D721Med (cell line): ENCODE measurements at places on chromosomes 11 and 22.

DNA sequence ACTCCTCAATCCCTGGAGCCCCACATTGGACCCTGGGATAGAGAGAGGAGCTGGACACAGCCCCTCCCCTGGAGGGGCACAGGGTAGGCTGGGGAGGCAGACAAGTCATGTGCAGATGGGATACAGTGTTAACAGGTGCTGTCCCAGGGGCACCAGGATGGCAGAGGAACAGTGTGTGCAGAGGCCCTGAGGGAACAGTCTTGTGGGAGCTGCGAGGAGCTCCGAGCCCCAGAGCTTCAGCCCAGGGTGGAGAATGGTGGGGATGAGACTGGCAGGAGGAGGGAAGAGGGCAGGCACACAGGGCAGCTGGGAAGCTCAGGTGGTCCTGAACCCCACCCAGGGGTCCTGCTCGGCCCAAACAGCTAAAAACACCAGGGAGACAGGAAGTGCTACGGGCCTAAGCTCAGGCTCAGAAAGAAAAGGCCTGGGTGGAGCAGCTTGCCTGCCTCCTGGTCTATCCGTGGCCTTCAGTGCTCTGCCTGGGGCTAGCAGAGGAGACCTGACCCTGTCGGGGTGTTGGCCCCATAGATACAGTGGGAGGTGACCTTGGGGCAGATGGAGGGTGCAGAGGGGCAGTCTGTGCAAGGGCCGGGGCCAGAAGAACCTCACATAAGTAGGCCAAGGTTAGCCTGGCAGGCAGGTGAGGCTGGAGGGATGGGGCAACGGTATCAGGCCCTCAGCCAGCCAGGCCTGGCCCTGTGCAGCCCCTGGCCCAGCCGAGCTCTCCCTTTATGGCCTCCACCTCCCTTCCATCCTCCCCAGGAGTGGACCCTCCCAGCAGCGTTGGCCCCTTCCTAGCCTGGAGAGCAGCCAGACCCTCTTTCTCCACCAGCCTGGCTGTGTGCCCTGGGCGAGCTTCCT lies 15.4 kb downstream of the CAPN5 start:
- no peak for DNase-seq

DNA sequence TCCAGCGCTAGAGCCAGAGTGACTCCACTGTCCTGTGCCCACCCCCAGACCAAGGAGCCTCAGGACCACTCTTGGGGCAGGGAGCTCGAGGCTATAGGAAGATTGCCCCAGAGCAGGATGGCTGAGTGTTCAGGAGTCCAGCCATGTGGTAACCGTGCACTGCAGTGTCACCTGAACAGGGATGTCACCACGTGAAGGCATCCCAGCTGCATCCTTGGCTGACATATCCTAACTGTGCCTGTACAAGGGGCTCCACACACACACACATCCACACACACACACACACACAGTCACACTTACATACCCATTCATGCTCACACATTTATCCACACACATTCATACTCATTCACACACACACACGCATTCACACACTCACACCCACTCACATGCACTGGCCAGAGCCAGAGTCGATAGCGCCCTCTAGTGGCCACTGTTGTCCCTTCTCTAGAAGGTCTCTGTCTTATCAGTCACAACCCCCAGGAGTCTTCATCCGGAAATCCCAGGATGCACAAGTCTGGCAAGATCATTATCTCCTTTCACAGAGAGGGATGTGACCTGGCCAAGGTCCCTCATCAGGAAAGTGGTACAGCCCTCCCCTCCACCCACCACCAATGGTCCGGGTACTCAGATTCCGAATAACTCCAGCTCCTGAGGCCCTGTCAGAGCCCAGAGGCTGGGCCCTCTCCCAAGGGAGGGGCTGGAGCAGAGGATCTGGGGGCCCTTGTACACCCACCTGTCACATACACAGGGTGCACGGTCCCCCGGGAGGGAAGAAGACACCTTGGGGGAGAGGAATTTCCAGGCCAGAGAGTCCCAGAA lies 55.1 kb downstream of the IGLL5 start:
- DNase-seq = no peak

DNA sequence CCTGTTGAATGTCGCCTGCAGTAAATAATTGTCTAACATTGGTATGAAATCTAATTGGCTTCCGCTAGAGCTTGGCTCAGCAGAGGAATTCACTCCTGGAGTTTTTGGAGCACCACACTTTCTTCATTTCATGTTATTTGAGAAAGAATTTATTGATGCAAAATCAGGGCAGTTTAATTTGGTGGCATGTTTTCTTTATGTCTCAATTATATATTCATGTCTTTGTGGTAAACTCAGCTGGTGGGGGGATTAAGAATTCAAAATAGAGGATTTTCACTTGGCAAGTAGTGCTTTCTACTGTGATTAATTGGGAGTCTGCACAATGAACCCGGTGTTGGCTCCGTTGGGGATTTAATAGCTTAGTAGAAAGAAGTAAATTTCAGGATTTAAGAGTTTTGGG lies 784.4 kb downstream of the NTM start:
- DNase-seq = no peak

DNA sequence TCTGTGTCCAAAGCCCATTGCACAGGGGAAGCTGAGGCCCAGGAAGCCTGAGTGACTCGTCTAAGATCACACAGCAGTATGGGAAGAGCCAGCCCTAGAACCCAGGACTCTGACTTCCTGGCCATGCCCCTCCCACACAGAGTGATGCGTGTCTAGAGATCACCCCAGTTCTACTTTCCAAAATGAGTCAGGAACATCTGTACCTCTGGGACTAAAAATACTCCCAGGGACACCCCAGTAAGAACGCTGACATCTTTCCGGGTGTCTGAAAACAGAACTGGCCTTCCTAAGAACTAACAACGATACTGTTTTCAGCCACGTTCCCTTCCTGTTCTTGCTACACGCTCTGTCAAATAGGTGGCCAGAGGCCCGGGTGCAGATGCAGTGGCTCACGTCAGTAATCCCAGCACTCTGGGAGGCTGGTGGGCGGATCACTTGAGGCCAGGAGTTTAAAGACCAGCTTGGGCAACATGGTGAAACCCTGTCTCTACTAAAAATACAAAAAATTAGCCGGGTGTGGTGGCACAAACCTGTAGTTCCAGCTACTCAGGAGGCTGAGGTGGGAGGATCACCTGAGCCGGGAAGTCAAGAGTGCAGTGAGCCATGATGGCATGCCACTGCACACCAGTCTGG lies 21.7 kb upstream of the PDGFB start:
- no peak for DNase-seq

DNA sequence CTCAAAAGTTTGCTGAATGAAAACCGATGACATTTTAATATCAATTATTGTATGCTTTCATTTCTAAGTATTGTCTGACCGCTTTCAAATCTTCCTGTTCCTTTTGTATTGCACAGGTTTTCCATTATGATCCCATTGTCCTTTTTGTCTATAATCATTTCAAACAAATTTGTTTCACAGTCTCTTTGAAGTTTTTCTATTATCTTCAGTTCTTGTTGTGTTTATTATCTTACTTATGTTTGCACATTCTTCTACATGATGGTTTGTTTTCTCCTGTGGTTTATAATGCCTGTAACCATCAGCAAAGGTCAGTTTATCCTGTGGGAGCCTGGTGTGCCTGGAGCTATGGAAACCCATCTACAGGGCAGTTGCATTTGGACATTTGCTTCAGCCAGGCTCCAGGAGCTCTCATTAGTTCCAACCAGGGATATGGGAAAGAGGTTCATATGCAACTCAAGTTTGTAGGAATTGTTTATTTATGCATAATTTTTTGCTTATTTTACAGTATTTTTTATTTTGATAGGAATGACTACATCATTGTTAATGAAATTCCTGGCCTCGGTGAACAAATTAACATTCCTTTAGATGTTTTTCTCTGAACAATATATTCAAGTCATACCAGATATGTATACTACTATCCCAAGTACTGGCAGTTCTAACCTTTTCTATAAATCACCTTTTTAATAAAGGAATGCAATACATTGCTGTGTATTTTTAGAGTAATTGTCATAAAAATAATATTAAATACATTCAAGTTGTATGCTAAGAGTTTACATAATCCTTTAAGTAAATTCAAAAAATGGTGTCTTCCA lies 179.2 kb downstream of the SBF2 start:
- no peak for DNase-seq

DNA sequence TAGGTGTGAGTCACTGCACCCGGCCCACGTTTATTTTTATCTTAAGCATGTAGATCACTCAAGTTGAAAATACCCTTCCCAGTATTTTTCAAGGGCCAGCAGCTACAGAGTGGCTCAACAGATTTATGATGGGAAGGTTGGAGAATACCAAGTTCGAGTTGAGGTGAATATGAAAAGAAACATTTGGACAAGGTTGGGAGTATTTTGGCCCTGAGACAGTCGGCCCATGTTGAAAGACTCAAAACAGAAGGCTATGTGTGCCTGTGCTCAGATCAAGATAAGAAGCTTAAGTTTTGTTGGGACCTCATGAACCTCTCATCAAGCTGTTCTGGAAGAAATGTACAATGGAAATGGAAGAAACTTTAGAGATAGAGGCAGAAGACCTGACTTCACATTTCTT lies 199.1 kb downstream of the DBX1 start:
- no peak for DNase-seq

- DNase-seq = no peak
These were observed 223.4 kb downstream of the FAM76B start for GRCh38 chr11:95566211-95566610.

- DNase-seq = no peak
These were observed 2.2 kb upstream of the OR8D4 start for GRCh38 chr11:123899792-123900191.

DNA sequence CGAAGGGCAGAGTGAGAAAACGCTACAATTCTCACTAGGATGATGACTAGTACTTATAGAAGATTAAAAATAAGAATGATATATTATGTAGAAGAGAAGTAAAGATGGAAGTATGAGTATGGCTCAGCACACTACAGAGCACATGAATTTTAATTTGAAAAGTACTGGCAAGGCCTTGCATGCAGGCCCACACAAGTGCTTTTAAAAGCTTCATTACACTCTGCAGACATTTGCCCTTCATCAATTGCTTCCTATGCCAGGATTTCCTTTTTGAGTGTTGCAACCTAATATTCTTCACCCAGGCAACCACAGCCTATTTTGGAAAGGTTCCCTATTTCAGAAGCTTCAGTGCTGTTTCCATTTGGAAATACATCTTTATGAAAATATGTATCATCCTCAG lies 81.1 kb downstream of the LARGE2 start:
- DNase-seq = no peak

DNA sequence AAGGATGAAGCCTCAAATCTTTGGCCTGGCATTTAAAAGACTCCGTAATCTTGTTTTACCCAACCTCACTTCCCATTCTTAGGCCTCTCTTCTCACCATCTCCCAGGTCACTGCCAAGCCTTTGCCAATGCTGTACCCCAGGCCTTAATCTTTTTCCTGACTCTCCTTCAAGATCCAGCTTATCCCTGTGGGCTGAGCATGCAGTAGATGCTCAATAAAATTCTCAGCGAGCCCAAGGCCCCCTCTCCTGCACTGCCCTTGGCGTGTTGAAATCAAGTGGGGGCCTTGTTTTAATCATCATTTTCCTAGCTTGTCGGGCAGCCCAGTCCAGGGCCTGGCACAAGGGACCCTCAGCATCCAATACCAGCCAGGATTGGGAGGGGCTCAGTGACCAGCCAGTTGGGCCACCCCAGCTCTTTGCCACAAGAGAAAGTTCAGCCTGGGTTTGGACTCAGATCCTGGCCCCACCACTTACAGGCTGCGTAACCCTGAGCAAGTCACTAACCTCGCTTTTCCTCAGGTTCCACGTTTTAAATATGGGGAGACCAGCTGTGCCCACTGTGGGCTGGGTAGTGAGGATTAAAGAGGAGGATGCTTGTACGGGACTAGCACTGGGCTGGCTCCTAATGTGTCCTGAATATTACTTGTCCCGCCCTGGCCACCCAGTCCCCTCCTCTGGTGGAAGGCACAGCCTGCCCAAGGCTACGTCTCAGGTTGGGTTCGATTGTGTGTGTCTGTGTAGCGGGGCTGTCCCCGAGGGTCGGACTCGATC lies 943 bp upstream of the YWHAH start:
- DNase-seq = no peak

DNA sequence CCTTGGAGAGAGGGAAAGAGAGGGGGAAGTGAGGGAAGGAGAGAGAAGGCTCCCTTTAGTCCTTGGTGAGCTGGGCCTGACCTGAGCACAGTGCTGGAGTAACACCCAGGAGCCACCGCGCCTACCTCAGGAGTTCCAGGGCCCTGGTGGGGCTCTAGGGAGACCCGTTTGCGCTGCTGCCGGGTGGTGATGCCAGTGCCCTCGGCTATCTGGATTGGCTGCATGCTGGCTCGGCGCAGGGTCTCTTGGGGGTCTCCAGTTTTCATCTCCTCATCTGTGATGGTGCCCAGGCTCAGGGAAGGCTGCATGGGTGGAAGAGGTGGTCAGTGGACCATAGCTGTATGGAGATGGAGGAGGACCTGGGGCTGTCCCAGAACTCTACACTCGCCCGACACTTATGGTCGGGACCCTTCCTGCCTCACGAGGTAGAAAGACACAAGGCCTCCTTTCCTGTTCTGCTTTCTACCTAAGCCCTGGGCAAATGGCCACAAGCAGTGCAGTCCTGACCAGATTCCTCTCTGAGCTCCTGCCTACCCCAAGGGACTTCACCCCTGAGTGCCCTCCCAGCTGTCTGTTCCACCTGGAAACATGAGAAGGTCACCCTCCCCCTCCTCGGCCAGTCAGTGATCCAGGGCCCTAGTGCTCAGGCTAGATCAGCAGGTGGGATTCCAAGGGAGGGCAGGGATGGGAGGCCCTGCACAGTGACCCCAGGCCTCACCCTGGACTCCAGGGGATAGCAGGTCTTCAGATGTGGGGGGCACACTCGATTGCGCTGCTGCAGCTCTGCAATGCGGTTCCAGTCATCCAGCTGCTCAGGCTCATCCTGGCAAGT lies 6.0 kb downstream of the IL18BP start:
- no peak for DNase-seq

DNA sequence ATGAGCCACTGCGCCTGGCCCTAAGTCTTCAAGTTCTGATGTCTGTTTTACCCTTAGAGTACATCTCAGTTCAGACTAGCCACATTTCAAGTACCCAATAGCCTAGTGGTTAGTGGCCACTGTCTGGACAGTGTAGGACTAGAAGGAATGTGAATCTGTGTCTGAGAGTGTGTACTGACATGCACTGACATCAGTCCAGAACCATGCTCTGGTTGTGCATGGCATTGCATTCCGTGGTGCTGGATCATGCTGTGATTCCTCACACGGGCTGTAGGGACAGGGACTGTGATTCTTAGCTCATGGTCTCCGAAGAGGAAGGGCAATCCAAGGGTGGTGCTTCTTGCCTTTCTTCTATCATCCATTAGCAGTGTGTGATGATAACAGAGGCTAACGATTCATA lies 41.1 kb downstream of the AMOTL1 start:
- no peak for DNase-seq

DNA sequence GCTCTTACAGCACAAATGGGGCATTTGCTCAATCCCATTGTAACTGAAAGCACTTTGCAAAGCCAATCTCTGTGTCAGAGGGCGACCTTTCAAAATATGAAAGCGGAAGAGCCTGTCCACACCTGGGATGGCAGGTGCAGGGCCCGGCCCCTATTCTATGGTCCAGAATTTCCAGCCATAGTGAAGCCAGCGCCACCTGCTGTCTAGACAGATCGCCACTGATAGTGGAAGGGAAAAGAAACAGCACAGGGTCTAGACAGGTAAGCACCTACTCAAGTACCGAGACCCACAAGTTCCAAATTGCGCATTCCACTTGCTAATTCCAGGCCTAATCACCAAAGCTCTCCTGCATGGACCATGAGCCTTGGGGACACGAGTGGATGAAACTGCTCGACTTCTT lies 141.4 kb downstream of the NTM start:
- no peak for DNase-seq

GRCh38 chr22:44304354-44304753 lies 8.4 kb downstream of the SHISAL1 start:
- peak; percentile 89 for DNase-seq
